ENCODE measurements at places on chromosomes 5 and 9.

DNA sequence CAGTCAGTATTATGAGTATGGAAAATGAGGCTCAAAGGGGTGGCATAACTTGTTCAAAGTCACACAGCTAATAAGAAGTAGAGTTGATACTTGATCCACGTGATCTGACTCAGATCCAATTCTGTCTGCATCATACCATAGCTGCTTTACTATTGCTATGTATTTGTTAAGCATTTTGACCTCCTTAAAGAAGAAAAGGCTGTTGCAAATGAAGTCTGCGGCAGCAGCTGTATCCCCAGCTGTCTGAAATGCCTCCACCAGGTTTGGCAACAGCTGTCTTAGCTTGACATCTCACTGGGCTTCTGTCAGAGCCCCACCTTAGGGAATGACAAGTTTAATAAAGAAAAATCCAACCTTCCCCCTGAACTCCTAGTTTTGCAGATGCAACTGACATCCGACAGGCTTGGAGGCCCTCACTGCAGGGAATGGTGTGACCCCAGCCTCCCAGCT, 75.6 kb upstream of the SLC44A1 start:
- no peak for DNase-seq

DNA sequence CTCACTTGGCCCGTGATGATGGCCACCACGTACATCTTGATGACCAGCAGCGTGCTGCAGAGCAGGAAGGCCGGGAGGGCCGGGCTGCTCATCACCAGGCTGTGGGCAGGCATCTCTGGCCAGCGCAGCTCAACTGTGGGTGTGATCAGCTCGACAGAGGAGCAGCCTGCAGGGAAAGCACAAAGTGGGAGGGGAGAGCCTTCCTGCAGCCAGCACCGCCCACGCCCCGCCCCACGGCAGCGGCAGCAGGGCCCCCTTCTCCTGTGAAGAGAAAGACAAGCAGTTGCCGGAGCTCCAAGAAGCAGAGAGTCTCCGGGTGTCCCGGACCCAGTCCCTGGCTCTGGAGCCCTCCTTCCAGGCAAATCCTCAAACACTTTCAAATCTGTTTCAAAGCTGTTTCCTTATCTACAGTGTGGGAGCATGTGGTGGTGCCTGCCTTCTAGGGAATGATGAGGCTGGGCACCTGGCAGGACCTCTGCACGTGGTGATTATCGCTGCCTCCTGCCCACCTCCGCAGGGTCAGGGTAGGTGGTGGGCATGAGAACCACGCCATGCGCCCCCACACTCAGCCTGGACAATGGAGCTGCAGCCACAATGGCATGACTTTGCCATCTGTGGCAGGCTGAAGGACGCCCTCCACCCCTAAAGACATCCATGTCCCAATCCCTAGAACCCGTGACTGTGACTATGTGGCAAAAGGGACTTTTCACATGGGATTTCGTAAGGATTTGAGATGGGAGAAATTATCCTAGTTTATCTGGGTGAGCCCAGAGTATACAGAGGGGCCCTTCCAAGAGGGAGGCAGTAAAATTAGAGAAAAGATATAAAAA, at the start of gene PTGES:
PTGES (minus strand) TSS at position 143 of the 830 bp plus-strand sequence; CDS start at position 113, 30 bp downstream.
- peak; percentile 80 for DNase-seq

DNA sequence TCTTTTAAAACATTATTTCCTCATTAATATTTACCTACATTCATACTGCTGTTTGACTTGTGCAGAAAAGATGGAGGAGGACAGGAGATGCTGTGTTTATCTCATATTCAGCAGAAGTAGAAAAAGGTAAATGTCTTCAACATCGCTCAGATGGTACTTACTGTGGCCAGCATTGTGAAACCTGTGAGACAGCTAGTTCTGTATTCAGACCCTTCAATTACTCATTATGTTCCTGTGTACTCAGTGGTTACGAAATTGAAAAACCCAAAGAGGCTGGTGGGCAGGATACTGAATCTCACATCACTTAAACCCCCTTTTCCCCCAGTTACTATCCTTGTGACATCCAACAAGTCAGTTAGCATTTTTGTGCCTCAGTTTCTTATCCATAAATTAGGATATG, 216.0 kb downstream of the KDM4C start:
- no peak for DNase-seq

- no peak for DNase-seq
Measured at GRCh38 chr9:114851306-114851705, 45.5 kb upstream of the TNFSF15 start.

DNA sequence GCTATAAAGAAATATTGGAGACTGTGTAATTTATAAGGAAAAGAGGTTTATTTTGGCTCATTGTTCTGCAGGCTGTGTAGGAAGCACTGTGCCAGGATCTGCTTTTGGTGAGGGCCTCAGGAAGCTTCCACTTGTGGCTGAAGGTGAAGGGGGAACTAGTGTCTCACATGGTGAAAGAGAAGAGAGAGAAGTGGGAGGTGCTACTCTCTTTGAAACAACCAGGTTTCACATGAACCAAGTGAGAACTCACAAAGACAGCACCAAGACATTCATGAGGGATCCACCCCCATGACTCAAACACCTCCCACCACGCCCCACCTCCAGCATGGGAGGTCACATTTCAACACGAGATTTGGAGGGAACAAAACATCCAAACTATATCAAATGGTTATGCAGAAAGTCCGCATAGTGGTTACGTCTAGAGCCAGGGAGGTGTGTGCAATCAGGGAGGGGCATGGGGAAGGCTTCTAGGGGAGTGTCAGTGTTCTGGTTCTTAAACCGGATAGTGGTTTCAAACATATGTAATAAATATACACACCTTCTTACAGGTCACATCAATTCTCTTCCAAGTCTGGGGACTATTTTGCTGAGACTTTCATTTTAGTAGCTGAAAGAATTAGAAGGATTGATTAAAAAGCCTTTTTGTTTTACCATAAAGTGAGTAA, 113.0 kb downstream of the TRIO start:
- no peak for DNase-seq

- DNase-seq, result no peak
Measured at GRCh38 chr9:81619353-81620001, 69.9 kb downstream of the TLE1 start.

- no peak for DNase-seq
Measured at GRCh38 chr9:107566611-107567061, 77.1 kb upstream of the KLF4 start.

GRCh38 chr5:158840193-158840592, 259.5 kb downstream of the EBF1 start:
- no peak for DNase-seq

DNA sequence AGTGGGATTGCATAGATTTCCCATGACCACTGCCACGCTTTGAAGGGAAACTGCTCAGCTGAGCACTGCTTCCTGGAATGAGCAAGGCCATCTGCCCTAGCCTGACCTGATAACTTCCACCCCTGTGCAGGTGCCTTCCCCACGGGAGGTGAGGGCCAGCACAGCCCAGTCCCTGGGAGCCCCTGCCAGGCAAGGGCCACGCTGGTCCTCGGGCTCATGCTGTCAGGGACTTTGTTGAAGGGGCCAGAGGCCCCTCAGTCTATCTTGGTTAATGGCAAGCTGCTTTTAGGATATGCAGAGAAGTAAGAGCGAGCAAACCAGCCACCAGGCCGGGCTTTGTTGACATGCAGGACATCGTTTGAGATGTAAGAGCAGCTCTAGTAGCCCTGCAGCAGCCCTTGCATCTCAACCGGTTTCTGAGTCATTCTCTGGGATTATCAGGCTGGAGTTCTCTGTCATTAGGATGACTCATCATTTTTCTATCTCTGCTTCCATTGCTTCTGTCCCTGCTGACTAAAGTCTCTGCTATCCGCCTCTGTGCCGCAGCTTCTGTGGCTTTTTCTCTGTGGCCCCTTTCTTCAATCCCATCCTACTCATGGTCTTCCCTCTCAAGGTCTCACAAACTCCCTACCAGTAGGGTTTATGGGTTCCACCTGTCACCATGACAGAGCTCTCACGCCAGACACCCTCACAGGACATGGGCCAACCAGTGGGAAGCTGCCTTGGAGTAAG, 30.6 kb upstream of the IQGAP2 start:
- no peak for DNase-seq
